Left kidney (tissue), 8 donors: ENCODE measurements at places on chromosomes 6 and 20. TPM values are rescaled to one million over a fixed set of nuclear protein-coding genes. Genes with fewer than 3 reads are reported as not detected.

GRCh38 chr6:166277018-166277417 lies 31.2 kb downstream of the PRR18 start:
- DNase-seq, result no peak

GRCh38 chr6:90336388-90336947 lies 39.8 kb upstream of the BACH2 start:
- DNase-seq, result no peak

DNA sequence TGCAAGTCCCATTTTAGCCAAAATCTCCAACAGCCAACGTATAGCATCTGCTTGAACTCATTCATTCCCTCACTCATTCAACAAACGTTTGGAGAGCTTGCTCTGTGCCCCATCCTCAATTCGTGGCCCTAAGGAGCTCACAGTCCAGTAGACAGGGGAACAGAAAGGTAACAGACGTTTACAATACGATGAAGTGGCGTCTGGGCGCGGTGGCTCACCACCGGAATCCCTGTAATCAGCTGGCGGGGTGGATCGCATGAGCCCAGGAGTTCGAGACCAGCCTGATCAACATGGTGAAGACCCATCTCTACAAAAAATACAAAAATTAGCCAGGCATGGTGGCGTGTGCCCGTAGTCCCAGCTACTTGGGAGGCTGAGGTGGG lies 790 bp upstream of the E2F1 start:
- DNase-seq, result no peak

GRCh38 chr6:25612666-25613065 lies 39.3 kb upstream of the SCGN start:
- DNase-seq, result no peak

RUNX2 gene
- 2.5 TPM for polyA plus RNA-seq

BPI gene
- polyA plus RNA-seq, result 0.32 TPM

BFSP1 gene
- 3.6 TPM for polyA plus RNA-seq

RFX6 gene
- polyA plus RNA-seq, result not detected

SLC17A3 gene
- 1.3 TPM for polyA plus RNA-seq

POLR1H gene
- 42.0 TPM for polyA plus RNA-seq

OPN5 gene
- 1.4 TPM for polyA plus RNA-seq
